ENCODE measurements at places on chromosomes 2 and 18. TPM values are rescaled to one million over a fixed set of nuclear protein-coding genes. Genes with fewer than 3 reads are reported as not detected.

Gene DSG1
- polyA plus RNA-seq: not detected

Gene NEU2
- polyA plus RNA-seq: not detected

Gene TWIST2
- 2.1 TPM for polyA plus RNA-seq

Gene RBKS
- 2.3 TPM for polyA plus RNA-seq

Gene GNLY
- 13.1 TPM for polyA plus RNA-seq

DNA sequence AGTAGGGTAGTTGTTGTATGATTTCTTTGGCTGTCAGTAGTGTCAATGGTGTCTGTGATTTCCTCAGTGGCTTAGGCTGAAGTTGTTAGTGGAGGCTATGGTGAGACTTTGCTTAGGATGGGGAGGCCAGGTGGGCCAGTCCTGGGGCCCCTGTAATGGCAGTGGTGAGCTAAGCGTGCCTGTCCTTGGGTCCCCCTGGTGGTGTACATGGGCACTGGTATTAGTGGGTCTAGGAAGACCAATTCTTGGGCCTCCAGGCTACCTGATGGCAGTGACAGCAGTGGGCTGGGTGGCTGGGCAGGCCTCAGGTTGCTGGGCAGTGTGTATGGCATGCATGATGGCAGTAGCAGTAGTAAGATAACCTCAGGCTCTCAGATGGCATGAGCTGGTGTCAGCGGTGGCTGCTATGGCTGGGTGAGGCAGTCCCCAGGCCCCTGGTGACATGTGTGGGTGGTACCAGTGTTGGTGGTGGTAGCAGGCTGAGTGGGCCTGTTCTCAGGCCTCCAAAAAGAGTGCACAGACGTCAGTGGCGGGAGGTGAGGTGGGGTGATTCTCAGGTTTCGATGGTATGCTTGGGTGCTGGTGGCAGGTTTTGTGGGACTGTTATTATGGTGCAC, 103.2 kb downstream of the KLHL14 start:
- no peak for DNase-seq

DNA sequence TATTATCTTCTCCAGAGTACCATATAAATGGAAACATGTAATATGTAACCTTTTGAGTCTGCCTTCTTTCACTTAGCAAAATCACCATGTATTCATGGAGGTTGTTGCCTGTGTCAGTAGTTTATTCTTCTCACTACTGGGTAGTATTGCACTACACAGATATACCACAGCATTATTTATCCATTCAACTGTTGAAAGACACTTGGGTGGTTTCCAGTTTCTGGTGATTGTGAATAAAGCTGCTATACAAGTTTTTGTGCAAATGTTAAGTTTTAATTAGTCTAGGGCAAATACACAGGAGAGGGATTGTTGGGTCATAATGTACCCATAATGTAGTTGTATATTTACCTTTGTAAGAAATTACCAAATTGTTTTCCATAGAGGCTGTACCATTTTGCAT, 29.6 kb upstream of the RPRD1A start:
- no peak for DNase-seq

DNA sequence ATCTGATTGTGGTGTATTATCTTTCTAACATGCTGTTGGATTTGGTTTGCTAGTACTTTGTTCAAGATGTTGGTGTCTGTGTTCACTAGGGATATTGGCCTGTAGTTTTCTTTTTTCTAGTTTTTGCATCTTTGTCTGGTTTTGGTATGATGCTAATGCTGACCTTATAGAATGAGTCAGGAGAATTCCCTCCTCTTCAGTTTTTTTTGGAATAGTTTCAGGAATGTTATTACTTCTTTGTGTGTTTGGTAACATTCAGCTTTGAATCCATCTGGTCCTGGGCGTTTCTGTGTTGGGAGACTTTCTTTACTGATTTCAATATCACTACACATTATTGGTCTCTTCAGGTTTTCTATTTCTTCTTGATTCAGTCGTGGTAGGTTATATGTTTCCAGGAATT, 124.2 kb upstream of the EPB41L5 start:
- no peak for DNase-seq

DNA sequence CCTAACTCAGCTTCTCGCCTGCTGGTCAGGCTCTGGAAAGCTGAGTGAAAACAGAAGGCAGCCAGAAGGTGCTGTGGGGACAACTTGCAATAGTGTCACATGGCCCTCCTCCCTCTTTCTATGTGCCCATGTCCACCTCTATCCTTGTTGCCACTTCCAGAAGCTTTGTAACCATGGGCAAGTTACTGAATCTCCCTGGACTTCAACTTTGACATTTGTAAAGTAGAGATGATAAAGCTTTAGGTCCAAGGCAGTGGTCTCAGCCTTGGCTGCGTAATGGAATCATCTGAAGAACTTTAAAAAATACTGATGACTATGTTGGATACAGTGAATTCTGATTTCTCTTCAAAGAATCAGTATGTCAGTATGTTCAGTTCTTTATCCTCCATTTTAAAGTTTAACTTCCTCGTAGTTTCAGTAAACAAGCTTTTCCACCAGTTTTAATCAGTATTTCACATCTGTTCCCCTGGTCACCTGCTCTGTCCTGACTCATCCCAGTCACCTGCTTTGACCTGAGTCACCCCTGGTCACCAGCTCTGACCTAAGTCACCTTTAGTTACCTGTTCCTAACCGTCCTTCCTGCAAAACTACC, 245.2 kb upstream of the STON1 start:
- DNase-seq: no peak

DNA sequence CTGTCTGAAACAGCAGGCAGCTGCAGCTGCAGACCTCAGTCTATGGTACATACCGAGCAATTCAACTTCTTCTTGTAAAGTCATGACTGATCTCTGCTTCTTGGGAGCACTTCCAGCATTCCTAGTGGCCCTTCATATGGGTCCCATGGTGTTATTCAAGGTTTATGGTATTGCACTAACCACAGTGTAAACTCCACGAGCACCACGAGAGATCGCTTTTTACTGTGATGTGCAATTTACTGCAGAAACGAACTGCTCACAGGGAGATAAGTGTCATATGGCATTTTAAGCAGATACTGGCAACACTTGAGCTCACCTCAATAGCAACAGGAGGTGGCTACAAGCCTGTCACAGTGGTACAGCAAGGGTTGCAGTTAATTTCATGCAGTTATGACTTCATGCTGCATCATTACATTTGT, 38.6 kb upstream of the SH3BP4 start:
- DNase-seq: no peak

GRCh38 chr18:10259901-10260300, 194.5 kb upstream of the APCDD1 start:
- DNase-seq: no peak

- DNase-seq: no peak
Observed at GRCh38 chr18:3367491-3368091, 82.4 kb upstream of the TGIF1 start.

DNA sequence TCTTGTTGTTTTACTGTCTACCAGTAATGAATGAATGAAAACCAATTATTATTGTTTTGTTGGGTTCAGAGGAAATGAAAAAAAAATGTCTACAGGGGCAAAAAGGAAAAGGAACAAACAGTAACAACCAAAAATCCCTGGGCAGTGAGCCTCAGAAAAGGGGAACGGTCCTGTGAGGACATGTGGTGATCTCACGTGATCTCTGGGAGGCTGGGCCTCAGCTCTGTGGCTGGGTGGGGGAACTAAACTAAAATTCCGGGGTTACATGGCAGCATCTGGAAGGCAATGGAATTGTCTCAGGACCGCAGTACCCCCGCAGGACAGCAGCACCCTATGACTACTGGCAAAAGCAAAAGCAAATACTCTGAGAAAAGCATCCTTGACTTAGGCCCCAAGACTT, 80.1 kb downstream of the AFF3 start:
- DNase-seq: no peak

GRCh38 chr2:67453310-67453709, 56.2 kb downstream of the ETAA1 start:
- DNase-seq: no peak

DNA sequence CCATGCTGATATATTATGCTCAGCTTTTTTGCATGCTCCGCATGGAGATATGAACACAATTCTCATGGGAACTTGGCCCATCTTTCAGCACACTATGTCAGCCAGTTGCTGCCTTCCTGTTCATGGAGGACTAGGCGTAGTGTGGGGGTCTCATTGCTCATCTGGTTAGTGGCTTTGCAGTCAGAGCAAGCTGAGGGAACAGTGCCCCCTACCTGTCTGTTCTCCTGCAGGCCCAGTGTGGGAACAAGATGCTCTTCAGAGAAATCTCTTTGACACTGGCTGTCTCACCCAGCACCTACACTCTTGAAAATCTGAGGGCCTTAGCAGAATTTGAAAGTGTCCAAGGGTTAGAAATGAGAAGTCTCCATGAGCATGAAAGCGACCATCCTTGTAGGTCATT, 47.1 kb downstream of the SPTBN1 start:
- no peak for DNase-seq

- DNase-seq: no peak
Observed at GRCh38 chr2:45675263-45675812, 23.9 kb downstream of the PRKCE start.

DNA sequence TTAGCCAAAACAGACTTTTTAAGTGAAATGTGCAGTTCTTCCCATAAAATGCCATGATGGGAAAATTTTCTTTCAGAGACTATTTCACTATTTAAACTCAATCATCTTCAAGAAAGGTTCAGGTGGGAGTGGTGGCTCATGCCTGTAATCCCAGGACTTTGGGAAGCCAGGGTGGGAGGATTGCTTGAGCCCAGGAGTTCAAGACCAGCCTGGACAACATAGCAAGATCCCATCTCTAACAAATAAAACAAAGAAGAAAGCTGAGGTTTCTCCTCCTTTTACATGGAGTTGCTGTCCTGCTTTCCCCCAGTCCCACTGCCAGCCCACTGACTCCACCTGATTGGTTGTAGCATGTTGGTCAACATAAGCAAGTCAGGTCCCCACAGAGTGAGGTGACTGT, 25.8 kb upstream of the SOS1 start:
- no peak for DNase-seq

All from spleen (tissue), 13 donors.